ENCODE measurements at places on chromosomes 12 and 14.

- no peak for DNase-seq
Observed at GRCh38 chr14:75426332-75427125, 1.3 kb upstream of the JDP2 start.

DNA sequence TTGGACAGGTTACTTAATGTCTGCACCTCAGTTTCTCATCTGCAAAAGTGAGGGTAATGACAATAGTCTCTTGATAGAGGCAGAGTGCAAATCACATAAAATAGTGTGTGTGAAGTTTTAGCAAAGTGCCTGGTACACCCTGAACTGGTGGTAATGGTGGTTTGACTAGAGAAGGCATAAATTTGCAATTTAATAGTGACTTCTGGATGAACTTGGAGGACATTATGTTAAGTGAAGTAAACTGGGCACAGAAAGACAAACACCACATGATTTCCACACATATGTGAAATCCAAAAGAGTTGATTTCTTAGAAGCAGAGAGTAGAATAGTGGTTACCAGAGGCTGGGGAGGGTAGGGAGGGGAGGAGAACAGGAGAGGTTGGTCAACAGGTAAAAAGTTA, 54.8 kb upstream of the FUT8 start:
- no peak for DNase-seq

- DNase-seq = no peak
Observed at GRCh38 chr14:101215266-101215665, 311.7 kb upstream of the RTL1 start.

DNA sequence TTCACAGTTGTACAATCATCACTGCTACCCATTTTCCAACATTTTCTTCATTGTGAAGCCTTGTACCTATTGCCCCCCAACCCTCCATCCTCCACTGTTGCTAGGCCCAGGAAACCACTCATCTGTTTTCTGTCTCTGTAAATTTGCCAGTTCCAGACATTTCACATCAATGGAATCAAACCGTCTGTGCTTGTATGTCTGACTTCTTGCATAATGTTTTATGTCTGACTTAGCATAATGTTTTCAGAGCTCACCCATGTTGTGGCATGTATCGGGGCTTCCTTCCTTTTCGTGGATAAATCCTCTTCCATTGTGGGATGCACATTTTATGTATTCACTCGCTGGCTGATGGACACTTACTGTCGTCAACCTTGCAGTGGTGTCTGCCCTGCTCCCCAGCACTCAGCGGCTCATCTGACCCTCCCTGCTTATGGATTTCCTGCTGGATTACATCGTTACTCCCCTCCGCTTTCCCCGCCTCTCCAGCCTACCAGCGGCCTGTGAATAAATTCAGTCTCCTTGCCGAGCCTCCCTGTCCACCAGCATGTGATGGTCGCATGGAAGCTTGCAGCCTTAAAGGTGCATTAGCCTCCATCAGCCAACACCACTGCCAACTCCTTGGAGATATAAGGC, 727.6 kb upstream of the TMEM132C start:
- no peak for DNase-seq

DNA sequence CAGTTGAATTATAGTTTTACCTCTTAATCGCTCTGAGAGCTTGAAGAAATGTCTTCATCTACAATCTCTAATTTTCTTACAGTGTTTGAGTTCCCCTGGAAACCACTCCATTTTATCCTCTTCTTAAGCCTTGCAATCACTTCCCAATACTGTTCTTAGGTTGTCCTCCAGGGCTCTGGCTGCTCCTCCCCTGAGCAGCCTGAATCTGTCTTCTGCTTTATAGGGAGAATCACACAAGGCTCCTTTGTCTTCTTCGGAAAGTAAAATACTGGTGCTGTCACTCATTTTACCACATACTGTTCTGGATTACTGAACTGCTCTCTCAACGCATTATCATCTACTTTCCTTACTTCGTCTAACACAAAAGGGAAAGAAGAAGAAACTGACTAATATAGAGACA, 133.7 kb downstream of the MDGA2 start:
- no peak for DNase-seq

- no peak for DNase-seq
Observed at GRCh38 chr14:44030831-44031383, 476.2 kb downstream of the FSCB start.

GRCh38 chr14:106044949-106045596, 518.7 kb downstream of the TMEM121 start:
- peak; percentile 78 for DNase-seq
